Stimulated activated CD8-positive, alpha-beta memory T cell treated with anti-CD3 and anti-CD28 coated beads, Interleukin-15, amount 100 ng/mL, for 4 hours (primary cell): ENCODE measurements at places on chromosomes 1 and 21.

- no peak for DNase-seq
Observed at GRCh38 chr1:23664837-23665795, 26.5 kb upstream of the RPL11 start.

GRCh38 chr1:77350012-77350770 lies 68.4 kb downstream of the AK5 start:
- no peak for DNase-seq

- DNase-seq = no peak
Observed at GRCh38 chr1:116681343-116681899, 13.9 kb upstream of the IGSF3 start.

DNA sequence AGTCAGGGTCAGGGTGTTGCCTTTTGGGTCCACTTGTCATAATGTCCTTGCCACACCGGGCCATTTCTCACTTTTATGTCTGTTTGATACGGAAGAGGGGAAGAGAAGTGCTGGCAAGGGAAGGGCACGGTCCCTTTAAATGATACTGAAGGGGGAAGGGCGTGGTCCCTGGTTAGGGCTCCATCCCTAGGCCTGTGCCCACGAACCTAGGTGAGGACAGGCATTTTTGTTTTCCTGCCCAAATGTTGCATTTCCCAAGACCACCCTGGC lies 25.2 kb downstream of the B3GALT5 start:
- no peak for DNase-seq

GRCh38 chr1:10539411-10540043 lies 64.8 kb downstream of the PEX14 start:
- no peak for DNase-seq

DNA sequence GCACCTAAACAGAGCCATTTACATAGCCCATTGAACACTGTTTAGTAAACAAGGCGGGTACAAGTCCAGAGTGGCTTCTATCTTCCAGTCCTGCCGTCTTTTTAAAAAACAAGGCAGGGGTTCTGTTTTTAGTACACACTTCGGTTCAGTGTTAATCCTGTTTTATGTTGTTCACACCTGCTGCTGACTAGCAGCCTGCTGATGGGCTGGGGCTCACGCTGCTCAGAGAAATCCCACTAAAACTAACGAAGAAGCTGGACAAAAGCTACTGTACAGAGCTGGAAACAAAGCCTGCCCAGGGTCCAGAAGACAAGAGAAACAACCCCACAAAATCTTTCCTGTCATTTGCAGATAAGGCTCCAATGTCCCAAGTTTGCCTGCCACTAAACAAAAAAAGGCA lies 13.2 kb downstream of the ESRRG start:
- no peak for DNase-seq

DNA sequence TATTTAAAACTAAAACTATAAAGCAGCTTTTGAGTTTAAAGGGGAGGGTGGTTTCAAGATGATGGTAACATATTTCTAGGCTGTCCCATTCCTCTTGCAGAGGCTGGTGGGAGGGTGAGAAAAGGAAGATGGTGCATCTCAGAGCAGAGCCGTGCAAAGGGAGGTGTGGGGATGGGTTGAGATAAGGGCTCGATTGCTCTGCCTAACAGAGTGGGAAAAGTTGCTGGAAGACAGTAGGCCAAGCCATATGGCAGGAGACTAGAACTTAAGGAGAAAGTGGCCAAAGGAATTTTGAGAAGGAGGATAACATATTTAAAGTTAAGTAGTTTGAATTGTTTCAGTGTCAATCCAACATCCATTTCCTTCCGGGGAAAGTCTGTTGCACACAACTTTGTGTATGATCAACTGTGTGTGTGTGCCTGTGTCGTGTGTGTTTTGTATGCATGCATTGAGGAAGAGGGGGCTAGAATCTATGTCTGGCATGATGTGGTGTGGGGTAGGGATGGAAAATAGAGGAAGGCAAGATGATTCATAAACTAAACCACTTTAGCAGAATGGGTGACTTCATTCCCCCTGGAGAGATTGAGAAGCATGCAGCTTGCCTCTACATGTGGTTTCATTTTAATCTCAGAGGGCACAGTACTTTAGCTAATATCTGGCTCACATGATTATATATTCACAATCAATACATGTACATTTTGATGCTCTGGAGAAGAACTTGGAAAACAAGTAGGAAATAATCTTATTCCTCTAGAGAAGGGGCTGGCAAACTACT lies 145.0 kb upstream of the DNAH14 start:
- DNase-seq = no peak

GRCh38 chr21:43956019-43956669 lies 56.0 kb upstream of the TRAPPC10 start:
- DNase-seq = no peak

DNA sequence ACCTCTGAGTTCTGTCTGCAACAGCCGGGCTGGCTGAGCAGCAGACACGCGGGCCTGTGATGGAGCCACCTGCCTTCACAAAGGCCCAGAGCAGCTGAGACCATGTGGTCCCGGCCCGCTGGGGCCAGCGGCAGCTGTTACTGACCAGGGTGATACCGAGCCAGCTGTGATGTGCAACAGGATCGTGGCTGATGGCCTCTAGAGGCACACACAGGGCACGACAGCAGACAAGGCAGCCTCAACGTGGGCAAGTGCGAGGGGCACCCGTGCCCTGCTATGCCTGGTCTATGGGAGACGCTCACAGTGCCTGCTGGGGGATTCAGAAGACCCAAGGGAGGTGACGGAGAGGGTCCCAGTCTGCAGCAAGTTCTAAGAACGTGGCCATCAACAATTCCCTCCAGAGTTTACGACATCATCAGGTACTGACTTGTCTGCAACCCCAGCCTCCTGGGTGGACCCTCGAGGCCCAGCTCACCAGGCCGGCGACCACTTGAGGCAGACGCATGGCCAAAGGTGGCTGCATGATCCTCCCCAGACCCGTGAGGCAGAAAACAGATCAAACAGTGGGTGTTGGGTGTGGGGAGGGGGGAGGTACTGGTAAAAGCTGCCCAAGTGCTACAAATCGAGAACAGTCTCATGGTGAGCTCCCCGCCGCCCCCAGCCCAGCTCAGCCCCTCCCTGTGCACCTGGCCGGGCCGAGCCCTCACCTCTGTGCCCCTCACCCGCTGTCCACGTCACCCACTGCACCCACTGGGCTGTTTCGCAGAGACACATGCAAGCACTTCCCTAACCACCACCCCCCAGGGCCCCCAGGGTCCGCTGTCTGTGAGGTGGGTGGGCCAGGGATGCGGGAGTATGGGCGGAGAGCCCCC lies 6.0 kb downstream of the POFUT2 start:
- DNase-seq = no peak

- no peak for DNase-seq
Observed at GRCh38 chr21:36321325-36322082, 1.5 kb downstream of the MORC3 start.

DNA sequence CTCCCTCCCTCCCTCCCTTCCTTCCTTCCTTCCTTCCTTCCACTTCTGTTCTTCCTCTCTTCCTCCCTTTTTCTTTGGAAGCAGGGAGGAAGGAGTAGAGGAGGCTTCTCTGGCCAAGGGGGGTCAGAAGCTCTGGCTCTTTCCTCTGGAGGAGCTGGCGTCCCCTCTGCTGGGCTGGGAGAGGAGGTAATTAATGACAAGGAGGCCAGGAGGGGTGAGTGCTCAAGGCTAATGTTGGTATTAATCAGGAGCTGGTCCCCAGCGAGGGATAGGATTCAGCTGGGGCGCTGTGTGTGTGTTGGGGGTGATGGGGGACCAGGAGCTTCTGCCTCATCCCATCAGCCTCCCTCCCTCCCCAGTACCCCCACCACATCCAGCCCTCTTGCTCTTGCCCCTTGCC lies 6.2 kb upstream of the PEAR1 start:
- DNase-seq = no peak

DNA sequence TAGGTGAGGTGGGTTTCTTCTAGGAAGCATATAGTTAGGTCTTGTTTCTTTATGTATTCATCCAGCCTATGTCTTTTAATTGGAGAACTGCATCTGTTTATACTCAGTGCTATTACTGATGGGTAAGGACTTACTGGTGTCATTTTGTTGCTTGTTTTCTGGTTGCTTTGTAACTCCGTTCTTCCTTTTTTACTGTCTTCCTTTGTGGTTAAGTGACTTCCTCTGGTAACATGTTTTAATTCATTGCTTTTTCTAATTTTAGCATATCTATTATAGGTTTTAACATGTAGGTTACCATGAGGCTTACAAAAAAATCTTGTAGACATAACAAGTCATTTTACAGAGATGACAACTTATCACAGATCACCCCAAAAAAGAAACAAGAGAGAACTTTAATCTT lies 160.8 kb downstream of the VAV3 start:
- DNase-seq = no peak

DNA sequence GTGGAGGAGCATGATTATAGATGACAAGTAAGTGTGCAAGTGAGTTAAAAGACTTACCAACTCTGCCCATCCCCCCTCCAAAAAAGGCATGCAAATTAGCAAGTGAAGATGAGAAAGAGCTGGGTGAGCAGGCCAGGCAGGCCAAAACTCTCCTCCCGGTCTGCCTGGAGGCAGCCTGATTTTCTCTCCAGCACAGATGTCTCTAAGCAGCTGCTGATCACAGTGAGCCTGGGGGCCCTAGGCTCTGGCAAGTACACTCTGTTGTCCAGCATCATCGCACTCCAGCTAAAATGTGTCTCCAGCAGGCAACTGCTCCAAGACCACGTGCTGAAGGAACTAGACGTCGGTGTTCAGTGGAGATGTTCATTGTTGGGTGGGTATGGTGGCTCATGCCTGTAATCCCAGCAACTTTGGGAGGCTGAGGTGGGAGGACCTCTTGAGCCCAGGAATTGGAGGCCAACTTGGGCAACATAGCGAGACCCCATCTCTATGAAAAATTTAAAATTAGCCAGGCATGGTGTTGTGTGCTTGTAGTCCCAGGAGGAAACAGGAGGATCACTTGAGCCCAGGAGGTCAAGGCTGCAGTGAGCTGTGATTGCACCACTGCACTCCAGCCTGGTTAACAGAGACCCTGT lies 56.7 kb upstream of the PUM1 start:
- DNase-seq = no peak

DNA sequence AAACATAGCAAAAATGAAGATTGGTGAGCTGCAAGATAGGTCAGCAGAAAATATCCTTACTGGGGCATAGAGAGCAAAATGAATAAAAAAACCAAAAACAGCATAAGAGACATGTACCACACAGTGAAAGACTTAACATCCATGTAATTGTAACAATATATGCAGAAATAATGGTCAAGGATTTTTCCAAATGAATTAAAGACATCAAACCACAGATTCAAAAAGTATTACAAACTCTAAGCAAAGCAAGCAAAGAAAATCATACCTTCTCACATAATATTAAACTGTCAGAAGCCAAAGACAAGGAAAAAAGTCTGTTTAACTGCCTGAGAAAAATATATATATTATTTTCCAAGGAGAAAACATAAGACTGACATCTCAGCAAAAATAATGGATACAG lies 111.3 kb downstream of the MIS18A start:
- DNase-seq = no peak

GRCh38 chr1:6365047-6365446 lies 28.5 kb downstream of the ACOT7 start:
- DNase-seq = no peak

- DNase-seq = no peak
Observed at GRCh38 chr1:119653839-119654170, 5.7 kb upstream of the ZNF697 start.

DNA sequence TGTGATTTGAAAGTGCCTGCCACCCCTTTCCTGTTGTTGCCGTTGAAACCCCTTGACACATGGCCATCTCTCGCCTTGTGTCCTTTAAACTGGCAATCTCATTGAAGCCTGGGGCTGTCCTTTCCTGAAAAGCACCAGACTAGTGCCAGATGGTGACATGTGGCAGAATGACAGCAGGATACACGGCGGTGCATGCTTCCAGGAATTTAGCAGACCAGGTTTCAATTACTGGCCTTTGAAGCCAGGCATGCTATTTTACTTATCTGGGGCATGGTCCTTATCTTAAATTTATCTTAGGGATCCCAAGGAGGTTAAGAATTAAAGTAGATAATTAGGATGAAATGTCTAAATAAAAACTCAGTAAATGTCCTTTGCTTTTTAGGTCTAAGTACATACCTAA lies 15.2 kb downstream of the PLPPR4 start:
- no peak for DNase-seq

DNA sequence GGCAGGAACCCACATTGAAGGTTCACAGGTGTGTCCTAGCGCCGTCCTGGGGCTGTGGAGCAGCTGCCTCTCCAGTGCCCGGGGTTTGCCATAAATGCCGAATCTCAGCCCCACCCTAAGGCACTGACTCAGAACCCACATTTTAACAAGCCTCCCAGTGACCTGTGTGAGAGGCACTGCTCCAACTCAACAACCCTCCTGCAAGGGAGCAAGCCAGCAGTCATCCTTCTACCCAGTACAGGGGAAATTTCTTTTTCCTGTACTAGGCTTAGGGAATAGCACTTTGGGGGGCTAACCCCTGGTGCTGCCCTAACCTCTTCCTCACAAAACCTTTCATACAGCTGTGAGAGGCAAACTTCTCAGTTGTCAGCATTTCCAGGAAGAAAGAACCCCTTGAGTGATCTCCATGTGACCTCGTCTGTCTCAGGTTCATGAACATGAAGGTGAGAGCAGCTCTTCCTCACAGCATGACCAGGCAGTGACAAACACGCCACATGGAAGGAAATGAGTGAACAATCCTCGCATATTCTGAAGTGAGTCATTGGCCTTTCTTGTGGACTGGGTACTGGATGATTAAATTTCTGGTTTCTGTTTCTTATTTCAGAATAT lies 11.4 kb upstream of the BCAR3 start:
- no peak for DNase-seq

DNA sequence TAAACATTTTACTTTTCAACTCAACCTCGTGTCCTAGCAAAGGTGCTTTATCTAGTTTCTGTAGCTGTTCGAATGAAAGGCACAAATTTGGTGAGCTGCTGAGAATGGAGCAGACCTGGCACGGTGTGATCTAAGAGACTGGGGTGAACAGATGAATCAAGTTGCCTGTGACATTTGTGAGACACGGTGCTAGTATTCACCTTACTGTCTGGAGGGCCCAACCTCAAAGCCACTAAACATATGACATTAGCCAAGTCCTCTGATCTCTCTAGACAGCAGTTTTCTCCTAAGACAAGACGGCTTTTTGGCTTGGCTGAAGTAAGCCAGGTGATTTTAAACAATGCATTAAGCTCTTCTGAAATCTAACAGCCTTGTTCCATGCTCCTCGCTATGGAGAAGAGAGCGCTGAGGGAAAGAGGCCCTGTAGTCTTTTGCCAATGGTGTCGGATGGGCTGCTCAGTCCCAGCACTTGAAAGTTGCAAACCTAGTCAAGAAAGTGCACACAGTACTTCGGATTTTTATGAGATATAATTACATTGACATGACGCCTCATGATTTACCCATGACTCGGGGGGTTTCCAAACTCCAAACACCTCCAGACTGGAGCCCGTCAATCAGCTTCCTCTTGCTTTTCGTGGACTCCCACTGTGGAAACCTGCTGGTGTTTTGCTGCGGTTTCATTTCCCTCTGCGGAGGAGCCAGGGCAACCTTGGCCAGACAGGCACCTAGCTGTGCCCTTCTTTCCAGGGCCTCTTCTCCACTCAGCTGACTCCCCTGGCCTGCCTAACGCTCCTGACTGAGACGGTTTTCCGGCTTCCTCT lies 794 bp upstream of the TOR3A start:
- no peak for DNase-seq

- DNase-seq = no peak
Observed at GRCh38 chr1:30817077-30817438, 59.5 kb upstream of the LAPTM5 start.
